ENCODE measurements at places on chromosomes 2 and 18.

- DNase-seq = no peak
Measured at GRCh38 chr2:216516730-216517350, 18.2 kb downstream of the RPL37A start.

GRCh38 chr2:88885275-88885674 lies 193.8 kb downstream of the RPIA start:
- no peak for DNase-seq

DNA sequence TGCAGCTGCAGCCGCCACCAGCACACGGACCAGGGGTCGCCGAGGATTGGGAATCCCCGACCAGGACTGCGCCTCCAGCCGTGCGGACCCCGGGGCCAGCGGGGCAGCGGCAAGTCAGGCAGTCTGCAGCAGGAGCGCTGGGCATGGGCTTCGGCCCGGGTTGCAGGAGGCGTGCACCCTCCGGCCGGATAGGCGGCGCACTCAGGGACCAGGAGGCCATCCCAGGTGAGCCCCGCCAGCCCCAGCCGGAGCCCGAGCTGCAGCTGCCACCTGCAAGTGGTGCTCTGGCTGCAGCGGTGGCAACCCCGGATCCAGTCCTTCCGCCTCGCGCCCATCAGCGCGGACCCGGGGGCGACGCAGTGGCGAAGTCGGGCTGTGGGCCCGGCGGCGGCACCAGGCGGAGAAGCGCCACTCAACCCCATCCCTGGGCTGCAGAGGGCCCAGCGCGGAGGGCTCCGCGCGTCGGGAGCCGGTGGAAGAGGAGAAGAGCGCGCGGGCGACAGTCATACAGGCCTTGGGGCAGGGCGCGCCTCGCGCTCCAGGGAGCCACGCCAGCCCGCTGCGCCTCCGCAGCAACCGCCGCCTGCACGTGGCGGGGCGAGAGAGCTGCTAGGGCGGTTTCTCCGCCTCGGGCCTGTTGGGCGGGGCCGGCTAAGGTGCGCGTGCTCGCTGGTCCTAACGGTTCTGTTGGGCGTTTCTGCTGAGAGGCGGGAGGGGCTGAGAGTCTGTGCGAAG lies 73.8 kb downstream of the RPIA start:
- DNase-seq = peak; percentile 36

DNA sequence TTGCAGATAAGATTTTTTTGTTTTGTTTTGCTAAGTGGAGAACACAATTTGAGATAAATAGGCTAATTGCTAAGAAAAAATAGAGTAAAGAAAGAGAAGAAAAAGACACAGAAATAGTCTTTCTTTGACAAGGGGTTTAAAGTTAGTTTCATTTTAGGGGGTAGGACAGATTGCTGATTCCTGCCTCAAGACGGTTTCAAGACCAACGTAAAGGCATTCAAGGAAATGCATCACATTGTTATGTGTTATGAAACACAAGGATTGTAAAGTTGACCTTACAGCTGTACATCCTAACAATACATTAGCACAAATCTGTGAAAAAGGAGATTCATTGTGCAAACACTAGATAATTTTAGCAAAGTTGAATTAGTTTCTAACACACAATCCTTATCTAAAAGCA lies 22.7 kb upstream of the ETAA1 start:
- no peak for DNase-seq

All from epithelial cell of prostate (primary cell).